GM06990 (cell line): ENCODE measurements at places on chromosomes 4 and X.

GRCh38 chr4:90002441-90003062 is 107.9 kb downstream of the MMRN1 start:
- no peak for DNase-seq

- no peak for DNase-seq
Measured at GRCh38 chrX:14095702-14096101, 66.0 kb upstream of the GEMIN8 start.

DNA sequence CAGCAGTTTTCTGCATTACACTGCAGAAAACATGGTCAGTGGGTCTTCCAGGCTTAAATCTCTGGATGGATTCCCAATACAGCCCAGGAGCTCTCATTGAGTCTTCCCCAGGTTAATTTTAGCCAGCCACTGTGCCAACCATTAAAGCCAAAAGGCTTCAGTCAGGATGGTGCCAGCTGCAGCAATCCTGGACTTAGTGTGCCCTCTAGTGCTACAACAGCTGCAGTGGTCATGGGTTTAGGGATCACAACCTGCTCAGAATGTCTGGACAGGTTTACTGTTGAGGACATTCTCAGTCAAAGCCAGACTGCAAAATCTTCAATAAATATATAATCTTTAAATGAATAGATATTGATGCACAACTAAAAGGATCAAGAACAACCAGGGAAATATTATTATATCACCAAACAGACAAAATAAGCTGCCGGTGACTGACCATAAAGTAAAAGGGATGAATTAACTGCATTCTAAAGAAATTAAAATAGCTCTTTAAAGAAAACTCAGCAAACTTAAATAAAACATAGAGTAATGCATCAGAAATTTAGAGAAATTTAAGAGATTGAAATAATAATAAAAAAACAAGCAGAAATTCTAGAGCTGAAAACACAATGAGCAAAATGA is 639.9 kb downstream of the SPOCK3 start:
- DNase-seq = no peak

GRCh38 chrX:30679369-30679768 is 26.1 kb downstream of the GK start:
- no peak for DNase-seq

DNA sequence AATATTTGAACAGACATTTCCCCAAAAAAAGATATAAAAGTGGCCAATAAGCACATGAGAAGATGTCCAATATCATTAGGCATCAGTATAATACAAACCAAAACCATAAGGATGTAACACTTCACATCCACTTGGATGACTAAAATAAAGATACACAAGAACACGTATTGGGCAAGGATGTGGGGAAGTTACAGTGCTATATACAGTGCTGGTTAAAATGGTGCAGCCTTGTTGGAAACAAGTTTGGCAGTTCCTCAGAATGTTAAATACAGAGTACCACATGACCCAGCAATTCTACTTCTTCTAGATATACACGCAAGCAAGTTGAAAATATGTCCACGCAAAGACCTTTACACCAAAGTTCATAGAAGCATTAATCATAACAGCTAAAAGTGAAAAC is 58.9 kb downstream of the HAUS3 start:
- DNase-seq = no peak
